ENCODE measurements at places on chromosomes 2 and 18. TPM values are rescaled to one million over a fixed set of nuclear protein-coding genes. Genes with fewer than 3 reads are reported as not detected.

Gene CPO
- not detected for total RNA-seq

Gene ASXL3
- total RNA-seq = not detected

Gene LCT
- 0.41 TPM for total RNA-seq

DNA sequence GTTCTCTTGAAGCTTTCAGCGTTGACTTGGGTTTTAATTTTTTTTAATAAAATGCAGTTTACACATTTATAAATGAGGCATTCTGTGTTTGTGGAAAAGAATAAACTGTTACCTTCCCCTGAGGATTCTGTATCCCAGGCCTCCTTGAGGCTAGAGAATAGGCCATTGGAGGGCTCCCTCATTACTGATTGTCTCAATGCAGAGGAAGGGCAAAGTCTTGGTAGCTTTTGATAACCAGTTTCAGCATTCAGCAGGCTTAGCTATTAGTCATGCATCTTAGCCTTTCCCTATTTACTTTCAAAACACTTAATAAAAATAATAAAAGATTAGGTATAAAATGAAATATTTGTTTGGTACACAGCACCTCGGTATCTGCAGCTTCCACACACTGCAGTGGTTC lies 58.1 kb upstream of the OTX1 start:
- DNase-seq = no peak

Gene PER2
- 11.5 TPM for total RNA-seq

DNA sequence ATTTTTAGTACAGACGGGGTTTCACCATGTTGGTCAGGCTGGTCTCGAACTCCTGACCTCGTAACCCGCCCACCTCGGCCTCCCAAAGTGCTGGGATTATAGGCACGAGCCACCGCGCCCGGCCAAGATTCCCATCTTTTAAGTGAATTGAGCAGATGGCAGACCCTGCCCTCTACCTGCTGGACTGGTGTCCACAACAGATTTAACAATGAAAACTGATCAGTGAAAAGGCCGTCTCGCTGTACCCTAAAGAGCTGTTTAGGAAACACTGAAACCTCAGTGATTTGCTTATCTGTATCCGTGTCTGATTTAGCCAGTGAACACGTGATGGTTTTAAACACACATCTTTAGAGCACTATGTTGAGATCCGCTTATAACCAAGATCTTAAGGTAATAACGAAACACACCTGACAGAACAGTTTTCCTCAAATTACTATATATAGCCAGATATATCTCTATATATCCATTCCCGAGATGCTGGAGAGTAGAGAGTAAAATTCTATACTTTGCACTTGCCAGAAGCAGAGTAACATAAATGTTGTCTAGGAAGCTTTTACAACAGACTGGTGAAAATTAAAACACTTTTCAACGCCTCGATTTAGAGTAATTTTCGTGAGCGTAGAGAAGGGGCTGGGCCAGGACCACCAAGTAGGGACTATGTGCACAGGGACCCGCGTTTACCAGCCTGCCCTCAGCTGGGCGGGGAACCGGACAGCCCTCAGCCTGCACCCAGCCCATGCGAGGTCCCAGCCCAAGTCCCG lies 594 bp downstream of the FAM161A start:
- DNase-seq = no peak

Gene SULT1C4
- not detected for total RNA-seq

GRCh38 chr2:22817197-22817596 lies 567.8 kb upstream of the KLHL29 start:
- no peak for DNase-seq

Gene REG3A
- total RNA-seq = not detected

Gene PRSS56
- not detected for total RNA-seq

GRCh38 chr18:7117390-7118355 lies at the start of gene LAMA1:
TSS of gene LAMA1 (minus strand) at chr18:7117797. CDS start at chr18:7117720, 77 bp downstream.
- no peak for DNase-seq

DNA sequence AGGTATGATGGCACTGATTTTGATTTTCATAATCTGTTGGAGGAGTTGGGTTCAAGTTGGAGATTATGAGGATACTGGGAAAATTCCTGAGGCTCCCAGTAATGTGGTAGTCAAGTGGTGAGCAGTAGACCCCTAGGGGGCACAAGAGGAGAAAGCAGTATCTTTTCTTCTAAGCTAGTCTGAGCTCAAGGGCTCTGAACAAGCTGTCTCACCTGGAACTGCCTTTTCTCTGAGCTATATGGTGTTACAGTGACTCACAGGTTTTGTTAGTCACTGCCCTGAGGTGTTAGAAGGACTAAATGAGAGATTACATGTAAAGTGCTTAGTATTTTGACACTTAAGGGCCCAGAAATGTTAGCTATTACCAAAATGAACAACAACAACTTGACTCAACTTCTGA lies 42.2 kb downstream of the CD302 start:
- DNase-seq = no peak

GRCh38 chr2:210713122-210713521 lies 156.7 kb downstream of the CPS1 start:
- no peak for DNase-seq

- DNase-seq = no peak
Observed at GRCh38 chr2:193841384-193842150, 1646.8 kb upstream of the TMEFF2 start.

GRCh38 chr2:29394311-29394980 lies 279.2 kb downstream of the CLIP4 start:
- no peak for DNase-seq

DNA sequence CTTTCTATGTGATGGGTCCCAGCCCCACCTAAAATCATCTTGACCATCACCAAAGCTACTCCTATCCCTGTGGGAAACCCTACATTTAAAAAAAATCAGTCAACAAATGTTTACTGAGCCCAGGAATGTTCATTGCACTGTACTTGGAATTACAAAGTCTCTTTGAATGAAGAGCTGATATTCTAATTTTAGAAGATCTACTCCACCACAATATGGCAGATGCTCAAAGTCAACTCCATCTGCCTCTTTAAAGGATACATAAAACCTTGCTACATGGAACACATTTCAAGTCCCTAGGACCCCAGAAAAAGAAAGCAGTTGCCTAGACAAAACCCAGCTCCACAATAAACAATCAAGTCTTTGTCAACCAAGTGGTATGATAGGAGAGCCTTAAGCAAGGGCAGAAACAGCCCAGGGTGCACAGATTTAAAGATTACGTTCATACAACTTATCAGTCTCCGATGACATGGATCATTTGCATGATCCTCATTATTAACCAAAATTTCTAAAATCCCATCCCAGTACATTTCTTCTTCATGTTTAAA lies 234.3 kb upstream of the ACVR2A start:
- DNase-seq = no peak

- DNase-seq = no peak
Observed at GRCh38 chr2:63669596-63669995, 80.8 kb downstream of the MDH1 start.

GRCh38 chr2:114728372-114728771 lies 285.9 kb downstream of the DPP10 start:
- DNase-seq = no peak

GRCh38 chr2:149884871-149885270 lies 297.3 kb upstream of the MMADHC start:
- DNase-seq = no peak

DNA sequence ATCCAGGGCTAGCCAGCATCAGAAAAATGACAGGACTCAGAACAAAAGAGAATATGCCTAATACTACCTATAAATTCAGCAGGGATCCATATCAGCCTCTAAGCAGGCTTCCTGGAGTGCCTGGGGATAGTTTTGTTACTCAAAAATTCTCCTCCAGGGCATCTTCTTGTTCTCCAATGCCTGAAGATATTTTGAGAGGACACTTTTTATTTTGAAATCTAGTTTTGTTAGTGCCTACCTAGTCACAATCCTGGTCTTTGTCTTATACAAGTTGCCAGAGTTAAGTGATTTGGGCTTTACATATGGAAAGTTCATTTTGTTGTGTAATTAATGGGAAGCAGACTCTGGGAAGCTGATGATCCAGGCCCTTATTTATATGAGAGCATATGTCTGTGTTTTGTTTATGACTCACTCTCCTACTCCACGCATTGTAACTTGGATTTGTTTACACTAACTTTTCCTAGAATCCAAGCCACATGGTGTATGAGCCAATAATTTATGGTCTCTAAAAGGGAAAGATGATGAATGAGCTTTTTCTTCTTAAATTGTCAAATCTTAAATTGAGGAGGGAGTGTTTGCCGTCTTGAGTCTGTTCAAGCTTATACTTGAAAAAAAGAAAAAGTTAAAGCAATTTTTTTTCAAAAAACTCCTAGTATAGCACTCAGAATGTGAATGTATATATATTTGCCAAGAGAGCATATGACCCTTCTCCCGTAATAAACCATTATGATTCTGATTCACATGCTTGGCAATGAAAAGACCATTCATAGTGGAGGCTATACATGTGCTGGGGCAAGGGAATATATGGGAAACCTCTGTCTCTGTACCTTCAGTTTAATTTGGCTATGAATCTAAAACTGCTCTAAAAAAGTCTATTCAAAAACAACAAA lies 370.3 kb downstream of the SETBP1 start:
- no peak for DNase-seq

DNA sequence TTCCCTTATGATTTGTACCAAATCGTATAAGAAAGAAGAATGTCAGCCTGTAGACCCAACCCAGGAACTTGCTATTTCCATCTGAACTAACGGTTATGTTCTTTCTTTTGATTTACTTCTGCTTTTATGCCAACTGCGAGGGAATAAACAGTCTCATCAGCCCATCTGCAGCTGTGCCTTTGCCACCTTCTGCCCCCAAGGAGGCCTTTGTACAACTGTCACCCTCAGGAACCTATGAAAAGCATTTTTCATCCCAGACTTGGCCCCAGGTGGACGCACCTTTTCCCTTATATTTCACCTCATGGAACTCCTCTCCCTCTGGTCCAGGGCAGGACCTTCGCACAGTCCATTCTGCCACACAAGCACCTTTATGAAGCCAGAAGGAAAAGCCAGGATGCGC lies 109.8 kb downstream of the AOX1 start:
- no peak for DNase-seq

Gene WDR7
- 35.9 TPM for total RNA-seq

Gene ERBB4
- total RNA-seq = not detected

Gene AKAIN1
- total RNA-seq = not detected

DNA sequence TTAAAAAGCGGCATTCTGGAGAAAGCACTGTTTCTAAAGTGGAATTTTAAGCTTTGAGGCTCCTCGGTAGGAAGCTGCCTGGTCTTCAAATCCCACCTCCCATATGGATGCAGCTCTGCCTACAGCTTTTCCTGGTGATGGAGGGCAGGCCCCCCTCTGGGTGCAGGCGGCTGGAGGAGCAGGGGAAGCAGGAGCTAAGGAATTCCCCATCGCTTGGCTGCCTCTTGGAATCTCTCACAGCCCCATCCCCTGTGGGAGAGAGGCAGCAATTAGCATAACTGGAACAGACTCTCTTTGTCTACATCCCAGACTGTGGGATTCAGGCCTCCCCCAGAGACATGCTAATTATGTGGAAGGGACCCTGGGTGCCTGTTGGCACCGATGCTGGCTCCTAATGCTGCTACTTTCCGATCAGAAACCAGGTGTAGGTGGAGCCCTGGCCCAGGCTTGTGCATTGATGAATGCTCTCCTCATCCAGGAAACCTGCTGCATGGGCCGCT lies 51.3 kb downstream of the LIPG start:
- no peak for DNase-seq

Gene HOXD12
- not detected for total RNA-seq

Gene SNTG2
- 0.37 TPM for total RNA-seq

- DNase-seq = no peak
Observed at GRCh38 chr2:10390369-10390801, 57.7 kb downstream of the ODC1 start.

DNA sequence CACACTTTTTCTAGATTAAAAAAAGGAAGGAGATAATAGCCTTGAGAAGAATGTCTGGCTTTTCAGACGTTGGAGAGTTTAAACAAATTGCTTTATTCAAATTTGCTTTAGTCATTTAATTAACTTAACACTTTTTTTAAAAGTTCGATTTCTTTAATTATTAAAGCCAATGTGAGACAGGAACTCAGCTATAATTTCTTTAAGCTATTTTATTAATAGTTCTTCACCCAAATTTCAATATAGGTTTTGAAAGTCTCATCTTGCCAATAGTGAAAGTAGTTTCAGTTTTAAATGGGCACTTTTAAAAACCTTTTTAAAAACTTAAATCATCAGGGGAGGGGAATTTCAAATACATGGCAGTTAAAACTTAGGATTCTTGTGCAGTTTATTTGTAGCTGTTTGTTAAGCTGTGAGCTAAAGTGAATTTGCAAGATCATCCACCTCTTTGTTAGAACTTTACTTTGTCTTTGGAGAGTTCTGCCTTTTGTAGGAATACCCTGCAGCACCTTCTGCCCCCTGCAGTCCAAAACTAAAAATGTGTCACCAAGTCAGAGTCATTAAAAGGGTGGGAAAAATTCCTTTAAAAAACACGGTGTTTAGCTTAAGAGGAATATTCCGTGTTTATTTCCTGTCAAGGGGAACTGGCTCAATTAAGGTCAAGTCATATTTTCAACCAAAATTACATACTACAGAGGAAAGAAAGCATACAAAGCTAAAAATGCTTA lies 4.6 kb downstream of the TGIF1 start:
- peak; percentile 63 for DNase-seq

Data from activated CD8-positive, alpha-beta memory T cell treated with anti-CD3 and anti-CD28 coated beads, Interleukin-2, amount 10 ng/mL, durations not matched to agents 7 days and 5 days (primary cell).